ENCODE measurements at places on chromosomes 4 and X.

GRCh38 chr4:139828966-139829664 is 163.5 kb downstream of the MGST2 start:
- no peak for DNase-seq

- DNase-seq = no peak
Observed at GRCh38 chr4:8705161-8706145, 112.9 kb downstream of the CPZ start.

- DNase-seq = no peak
Observed at GRCh38 chr4:88158489-88159228, at the start of gene ABCG2. TSS of gene ABCG2 (minus strand) at chr4:88158639. CDS start at chr4:88139995, 18,644 bp downstream.

DNA sequence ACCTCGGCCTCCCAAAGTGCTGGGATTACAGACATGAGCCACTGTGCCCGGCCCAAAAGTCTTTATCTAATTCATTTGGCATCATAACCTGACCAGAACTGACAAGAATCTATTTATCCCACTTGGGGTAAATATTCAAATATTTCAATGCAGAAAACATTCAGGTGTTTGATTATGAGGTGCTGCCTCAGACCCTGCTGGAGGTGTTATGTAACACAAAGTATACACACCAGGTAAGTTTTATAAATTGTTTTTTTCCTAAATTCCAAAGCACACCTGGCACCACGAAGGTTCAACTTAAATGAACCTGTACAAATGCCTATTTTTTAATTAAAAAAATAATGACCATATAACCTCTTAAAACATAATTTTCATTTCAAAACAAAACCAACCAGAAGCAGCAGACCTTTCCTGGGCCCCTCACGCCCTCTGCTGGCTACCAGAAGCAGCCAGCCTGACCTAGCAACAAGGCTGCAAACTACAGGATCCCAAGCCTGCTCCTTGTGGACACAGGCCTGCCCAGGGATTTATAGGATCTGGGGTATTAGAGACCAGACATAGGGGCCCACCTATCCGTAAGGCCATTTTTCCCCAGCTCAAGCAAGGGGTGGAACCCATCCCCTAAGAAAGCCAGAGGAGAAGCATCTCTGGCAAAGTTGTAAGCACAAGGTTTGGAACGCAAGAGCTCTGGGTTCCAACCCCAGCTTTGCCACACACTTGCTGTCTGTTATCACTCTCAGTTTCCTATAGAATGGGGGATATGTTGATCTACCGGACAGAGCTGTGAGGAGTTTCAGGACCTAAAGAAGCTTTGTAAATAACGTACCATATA is 11.7 kb downstream of the OTUD5 start:
- no peak for DNase-seq

GRCh38 chrX:30880058-30880457 is 9.0 kb downstream of the TAB3 start:
- DNase-seq = no peak

DNA sequence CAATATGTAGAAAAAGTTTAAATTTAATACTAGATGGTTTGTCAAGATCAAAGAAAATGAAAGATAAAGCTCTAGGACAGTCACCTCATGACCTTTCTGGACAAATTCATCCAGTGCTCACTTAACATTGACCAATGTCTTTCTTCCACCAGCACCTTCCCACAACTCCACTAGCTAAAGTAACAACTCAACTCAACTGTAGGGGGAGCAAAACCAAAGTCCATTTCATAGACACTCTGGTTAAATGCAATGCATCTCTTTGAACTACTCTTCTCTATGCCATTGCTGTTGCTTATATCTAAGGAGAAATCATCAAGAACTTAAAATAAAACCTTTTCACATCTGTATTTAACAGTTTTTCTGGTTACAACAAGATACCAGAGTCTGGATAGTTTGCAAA is 25.1 kb downstream of the UGT2B4 start:
- DNase-seq = no peak

DNA sequence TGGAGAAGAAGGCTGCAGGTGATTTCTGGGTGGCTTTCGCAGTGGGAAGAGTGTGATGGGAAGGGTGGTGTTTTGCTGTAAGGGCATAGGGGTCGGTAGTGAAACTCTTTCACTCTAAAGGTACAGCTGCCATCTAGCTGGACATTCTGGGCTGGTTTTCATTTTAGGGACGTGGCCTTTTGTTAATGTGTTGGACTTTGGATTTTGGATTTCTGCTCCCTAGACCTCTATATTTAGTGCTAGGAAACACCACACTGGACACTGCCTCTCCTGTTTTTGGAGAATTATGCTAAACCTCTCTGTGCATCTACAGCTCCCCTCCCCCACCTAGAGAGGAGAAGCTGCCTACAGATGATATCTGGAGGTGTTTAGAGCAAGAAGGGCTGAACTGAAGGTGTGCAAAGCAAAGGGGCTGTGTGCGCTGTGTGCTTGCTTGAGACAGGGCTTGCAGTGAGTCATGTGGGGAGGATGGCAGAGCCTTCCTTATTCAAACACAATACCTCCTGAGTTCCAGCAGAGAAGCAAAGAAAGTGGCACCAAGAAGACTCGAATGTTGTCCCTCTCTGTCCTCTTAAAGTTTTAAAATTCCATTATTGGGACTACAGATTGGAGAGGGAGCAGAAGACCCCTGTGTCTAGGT is 47.9 kb downstream of the STARD8 start:
- DNase-seq = no peak

GRCh38 chrX:108044554-108045256 is at the start of gene VSIG1:
TSS of gene VSIG1 (plus strand) at chrX:108045065. CDS start at chrX:108045131, 66 bp downstream.
- no peak for DNase-seq

GRCh38 chr4:94451051-94451694 is 569 bp upstream of the PDLIM5 start:
- no peak for DNase-seq

GRCh38 chrX:10903523-10903922 is 207.6 kb upstream of the HCCS start:
- DNase-seq = no peak

DNA sequence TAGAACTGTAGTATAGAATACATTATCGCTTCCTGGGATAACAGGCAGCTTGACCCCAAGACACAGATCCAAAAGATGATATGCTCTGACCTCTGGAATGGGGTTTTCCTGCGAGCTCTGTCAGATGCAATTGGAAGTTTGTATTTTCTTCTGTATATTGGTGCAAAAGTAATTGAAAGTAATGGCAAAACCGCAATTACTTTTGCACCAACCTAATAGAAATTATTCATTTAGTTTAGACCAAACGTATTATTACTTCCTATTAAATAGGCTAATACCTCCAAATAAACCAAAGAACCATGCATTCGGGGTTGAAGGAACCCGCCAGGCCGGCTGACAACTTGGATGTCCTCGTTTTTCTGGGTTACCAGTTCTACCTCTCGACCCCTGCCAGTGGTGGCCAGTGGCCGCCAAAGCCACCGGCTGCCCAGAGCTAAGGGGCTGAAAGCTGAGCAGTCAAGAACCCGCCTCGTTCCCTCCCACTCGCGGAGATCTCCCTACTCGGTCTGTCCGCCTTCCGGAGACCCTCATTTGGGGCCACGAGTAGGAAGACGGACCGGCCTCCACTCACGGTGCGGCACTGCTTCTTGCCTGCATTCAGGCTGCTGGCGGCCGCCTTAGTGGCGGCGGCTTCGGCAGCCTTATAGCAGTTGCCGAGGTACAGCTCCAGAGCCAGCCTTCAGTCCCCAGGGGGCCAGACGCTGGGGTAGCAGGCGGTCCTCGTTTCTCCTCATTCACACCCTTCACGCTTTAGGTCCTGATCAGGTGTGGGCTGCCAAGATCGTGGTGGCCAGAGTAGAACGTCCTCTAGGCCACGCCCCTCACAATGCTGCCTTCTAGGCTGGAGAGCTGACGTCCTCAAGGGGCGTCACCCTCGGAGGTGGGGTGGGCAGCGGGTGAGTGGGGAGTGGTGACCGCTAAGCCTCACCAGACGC is 121.9 kb downstream of the RBMX2 start:
- no peak for DNase-seq

- no peak for DNase-seq
Observed at GRCh38 chr4:146522869-146523205, 1.1 kb upstream of the SLC10A7 start.

GRCh38 chr4:17427991-17428390 is 83.9 kb downstream of the QDPR start:
- no peak for DNase-seq

DNA sequence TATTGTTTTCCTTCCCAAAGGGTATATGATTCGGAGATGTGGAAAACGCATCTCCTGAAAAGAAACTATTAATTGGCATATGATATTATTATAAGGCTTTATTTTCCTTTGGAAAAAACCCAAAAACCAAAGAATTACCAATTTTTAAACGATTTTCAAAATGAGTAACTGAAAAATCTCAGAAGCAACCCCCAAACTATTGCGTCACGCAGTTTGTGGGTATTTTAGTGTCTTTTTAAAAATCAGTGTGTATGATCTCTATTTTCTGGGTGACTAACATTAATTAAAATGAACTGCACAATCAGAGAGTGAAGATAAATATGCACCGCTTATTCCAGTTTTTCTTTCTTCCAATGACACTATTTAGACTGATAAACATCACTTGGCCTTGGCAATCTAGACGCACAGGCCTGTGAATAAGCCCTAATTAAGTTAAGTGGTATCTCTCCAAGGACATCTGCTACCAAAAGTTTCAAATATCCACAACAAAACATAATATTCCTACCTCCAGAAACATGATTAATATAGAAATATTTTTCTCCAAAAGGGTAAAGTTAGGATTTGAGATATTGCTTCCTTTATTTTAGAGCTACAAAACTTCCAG is 511.5 kb upstream of the FAM241A start:
- DNase-seq = no peak

DNA sequence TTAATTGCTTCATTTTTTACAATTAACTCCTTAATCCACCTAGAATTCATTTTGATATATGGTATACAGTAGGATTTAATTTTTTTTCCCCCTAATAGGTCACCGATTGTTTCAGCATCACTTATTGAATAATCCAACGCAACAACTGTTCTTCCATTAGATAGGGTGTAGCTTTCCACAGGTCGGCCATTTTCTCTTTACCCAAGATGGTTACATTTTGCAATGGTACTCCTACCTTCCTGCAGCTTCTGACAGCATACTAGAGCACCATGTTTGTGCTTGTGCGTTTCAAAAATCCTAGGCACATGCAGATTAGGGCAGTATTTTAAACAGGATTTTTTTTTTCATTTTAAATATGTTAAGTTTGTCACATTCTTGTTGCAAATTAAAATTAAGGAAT is 2.3 kb downstream of the LINC00632 start:
- no peak for DNase-seq

GRCh38 chr4:128863312-128864075 is 54.0 kb downstream of the JADE1 start:
- no peak for DNase-seq

- DNase-seq = no peak
Observed at GRCh38 chrX:31266203-31267076, 194.6 kb upstream of the FTHL17 start.

GRCh38 chrX:74383611-74384010 is 37.7 kb upstream of the SLC16A2 start:
- no peak for DNase-seq

- no peak for DNase-seq
Observed at GRCh38 chr4:47278631-47279030, 184.9 kb downstream of the COMMD8 start.

DNA sequence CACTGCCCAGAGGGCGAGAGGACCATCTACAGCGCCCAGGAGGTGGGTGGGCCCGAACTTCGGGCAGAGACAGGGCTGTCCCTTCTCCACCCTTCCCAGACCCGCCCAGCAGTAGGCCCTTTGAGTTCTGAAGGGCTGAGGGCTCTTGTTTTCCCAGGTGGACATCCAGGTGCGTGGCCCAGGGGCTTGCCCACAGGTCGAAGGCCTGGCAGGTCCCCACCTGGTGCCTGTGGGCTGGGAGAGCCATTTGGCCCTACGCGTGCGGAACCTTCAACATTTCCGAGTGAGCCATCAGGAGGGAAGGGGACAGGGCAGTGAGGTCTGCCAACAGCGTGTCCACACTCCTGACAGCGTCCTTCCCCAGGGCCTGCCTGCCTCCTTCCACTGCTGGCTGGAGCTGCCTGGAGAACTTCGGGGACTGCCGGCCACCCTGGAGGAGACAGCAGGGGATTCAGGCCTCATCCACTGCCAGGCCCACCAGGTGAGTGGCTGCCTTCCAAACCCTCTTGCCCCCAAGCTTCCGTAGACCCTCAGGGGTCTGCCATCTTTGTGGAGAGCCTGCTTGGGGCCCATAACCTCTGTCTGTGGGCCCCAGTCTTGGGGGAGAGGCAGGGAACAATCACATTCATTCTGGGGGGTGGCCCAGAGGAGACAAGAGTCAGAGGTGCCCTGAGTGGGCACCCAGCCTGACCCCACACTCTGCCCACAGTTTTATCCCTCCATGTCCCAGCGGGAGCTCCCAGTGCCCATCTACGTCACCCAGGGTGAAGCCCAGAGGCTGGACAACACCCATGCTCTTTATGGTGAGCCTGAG is 6.8 kb downstream of the PLXNB3 start:
- no peak for DNase-seq

DNA sequence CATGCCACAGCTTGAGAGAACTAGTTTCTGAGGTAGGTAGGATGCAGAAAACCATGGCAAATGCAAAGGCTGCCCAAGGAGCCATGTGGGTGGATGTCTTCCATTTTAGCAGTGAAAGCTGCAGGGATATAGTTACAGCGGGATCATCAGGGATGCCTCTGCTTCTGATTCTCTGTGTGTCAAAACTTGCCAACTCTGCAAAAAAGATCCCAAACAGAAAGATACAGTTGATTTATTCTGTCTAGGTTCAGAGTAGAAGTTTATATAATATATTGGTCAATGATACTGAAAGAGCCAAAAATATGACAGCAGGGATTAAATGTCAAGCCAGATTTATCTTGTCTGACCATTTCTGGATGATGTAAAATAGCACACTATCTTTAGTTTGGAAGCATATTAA is 42.4 kb upstream of the SFRP2 start:
- no peak for DNase-seq

- no peak for DNase-seq
Observed at GRCh38 chr4:3725936-3726870, 40.0 kb upstream of the ADRA2C start.

DNA sequence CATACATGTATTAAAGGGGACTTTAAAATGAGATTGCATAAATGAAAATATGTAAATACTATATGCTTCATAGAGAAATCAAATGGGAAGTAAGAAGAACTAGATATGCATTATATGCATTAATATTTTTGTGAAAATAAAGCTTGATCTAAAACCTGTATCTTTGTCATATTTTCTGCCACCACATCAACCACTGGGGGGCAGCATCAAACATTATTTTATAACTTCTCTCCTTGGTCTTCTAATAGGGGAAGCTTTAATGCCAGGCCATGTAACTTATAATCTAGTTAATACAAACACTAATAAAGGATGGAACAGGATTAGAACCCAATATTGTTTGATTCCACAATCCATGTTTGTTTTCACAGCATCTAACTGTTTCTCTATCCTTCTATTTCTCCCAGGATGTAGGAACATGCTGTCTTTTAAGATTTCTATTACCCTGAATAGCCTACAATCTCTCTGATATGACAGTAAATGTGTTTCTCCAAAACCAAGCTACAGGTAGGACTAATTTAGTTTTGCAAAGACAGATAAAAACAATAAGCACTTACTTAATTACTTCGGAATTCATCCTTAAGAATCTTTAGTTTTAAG is 10.0 kb downstream of the QRFPR start:
- no peak for DNase-seq

GRCh38 chr4:104919406-104919805 is 227.3 kb upstream of the TET2 start:
- DNase-seq = no peak

- DNase-seq = no peak
Observed at GRCh38 chr4:43867908-43868307, 580.7 kb downstream of the KCTD8 start.

GRCh38 chr4:106297245-106298035 is 18.6 kb downstream of the TBCK start:
- DNase-seq = no peak

- no peak for DNase-seq
Observed at GRCh38 chrX:99301990-99302389, 1108.1 kb downstream of the PCDH19 start.
